ENCODE measurements at places on chromosomes 1 and 21. TPM values are rescaled to one million over a fixed set of nuclear protein-coding genes. Genes with fewer than 3 reads are reported as not detected.

The CD160 gene
- not detected for total RNA-seq

The MYCL gene
- total RNA-seq = 1.6 TPM

The RGS8 gene
- total RNA-seq = not detected

The VWA5B1 gene
- not detected for total RNA-seq

The POU3F1 gene
- 0.05 TPM for total RNA-seq

The CATSPERE gene
- total RNA-seq = 0.02 TPM

The CELA2B gene
- total RNA-seq = not detected

The OVAAL gene
- total RNA-seq = 0.46 TPM

The C1orf87 gene
- not detected for total RNA-seq

The DDAH1 gene
- 9.0 TPM for total RNA-seq

The MAP10 gene
- 0.98 TPM for total RNA-seq

The IPP gene
- 2.8 TPM for total RNA-seq

The KRTAP13-2 gene
- not detected for total RNA-seq

The PACC1 gene
- total RNA-seq = 16.4 TPM

The CA6 gene
- not detected for total RNA-seq

The ZBTB8A gene
- total RNA-seq = 5.0 TPM

The C1QC gene
- total RNA-seq = not detected

The ENAH gene
- 114 TPM for total RNA-seq

The FAM163A gene
- not detected for total RNA-seq

The ADCY10 gene
- total RNA-seq = not detected

The ZNF593OS gene
- total RNA-seq = not detected

The RHD gene
- total RNA-seq = not detected

The UTS2 gene
- total RNA-seq = not detected

The DHX9 gene
- 174 TPM for total RNA-seq

The ACTN2 gene
- not detected for total RNA-seq

The BARHL2 gene
- total RNA-seq = not detected

The OR2T11 gene
- not detected for total RNA-seq

The SHISA4 gene
- 12.2 TPM for total RNA-seq

The LCE1A gene
- not detected for total RNA-seq

The CELF3 gene
- not detected for total RNA-seq
